Tongue (tissue), 3 donors: ENCODE measurements at places on chromosomes 4 and X.
A peak's percentile ranks its signal among the peaks of the same experiment; 100 is the strongest.

- no peak for DNase-seq
These were observed 47.9 kb downstream of the AWAT2 start for GRCh38 chrX:70001708-70002341.

DNA sequence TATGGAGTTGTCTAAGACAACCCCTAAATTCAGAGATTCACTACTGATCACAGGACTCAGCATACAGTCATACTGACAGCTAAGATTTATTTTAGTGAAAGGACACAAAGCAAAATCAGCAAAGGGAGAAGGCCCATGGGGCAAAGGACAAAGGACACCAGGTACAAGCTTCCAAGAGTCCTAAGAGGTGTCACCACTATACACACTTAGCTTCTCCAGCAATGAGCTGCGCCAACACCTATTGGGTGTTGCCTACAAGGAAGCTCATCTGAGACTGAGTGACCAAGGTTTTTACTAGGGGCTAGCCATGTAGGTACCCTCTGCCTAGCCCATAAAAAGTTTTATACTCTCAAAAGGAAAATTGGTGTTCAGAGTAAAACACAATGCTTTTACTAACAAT lies 55.4 kb upstream of the PABPC1L2A start:
- DNase-seq, result no peak

DNA sequence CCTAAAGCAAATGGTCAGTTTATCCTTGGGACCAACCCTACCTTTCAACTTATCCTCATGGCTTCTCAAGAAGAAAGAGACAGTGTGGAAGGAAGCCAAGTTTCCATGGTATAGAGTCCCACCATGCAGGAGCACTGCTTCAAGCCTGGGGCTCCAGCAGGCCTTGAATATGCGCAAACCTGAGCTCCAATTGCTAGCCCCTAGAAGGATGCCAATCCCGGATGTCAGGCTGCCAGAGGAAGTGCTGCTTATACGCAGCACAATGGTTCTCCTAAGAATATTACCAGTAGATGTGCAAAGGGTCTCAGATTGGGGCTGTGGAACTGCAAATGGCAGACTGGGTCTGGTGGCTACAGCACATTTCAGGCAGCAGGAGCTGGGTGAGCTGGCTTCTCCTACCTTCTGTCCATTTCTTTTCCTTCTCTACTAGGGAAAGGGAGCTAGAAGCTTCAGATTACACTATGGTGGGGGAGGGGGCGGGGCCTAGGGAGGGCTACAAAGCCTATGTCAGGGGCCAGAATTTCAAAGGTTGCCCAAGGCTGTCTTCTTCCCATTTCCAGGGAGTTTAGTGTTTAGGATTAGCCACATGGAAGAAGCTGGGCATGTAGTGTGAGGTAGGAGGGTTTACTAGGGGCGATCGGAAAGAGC lies 40.7 kb upstream of the CITED1 start:
- DNase-seq, result no peak

- DNase-seq, result no peak
These were observed 37.5 kb upstream of the FHDC1 start for GRCh38 chr4:152898606-152899005.

DNA sequence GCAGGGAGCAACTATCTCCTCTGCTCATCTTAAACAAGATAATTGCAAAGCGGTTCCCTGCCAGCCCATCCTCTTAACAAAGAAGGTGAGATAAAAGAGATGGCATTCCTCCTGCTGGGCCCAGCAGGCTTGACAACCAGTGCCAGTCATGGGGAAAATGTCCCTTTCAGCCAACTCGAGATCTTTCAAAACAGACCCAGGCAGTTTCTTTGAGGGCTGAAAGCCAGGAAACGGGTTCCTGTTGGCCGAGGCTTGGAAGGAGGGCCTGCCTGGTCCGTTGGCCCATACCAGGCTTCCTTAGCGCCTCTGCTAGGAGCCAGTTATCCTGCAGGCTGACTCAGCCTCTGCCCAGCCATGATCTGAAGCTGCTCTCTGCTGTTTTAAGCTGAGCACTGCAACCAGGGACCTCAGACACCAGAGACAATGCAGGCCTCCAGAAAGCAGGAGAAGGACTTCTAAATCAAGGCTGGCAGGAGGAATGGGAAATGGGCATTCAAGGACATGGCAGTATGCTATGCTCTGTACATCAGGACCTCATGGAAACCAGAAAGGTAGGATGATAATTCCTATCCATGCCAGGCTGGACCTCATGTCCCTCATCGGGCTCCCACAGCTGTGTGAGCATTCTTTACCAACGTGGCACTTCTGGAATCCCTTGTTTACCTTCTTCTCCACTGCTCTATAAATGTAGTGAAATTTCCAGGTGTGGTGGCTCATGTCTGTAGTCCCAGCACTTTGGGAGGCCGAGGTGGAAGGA lies 42.4 kb upstream of the SLC2A9 start:
- DNase-seq, result peak; percentile 69

GRCh38 chr4:67122029-67122428 lies 423.3 kb downstream of the CENPC start:
- no peak for DNase-seq

- peak; percentile 69 for DNase-seq
These were observed 3.5 kb downstream of the EPGN start for GRCh38 chr4:74311696-74312313.

DNA sequence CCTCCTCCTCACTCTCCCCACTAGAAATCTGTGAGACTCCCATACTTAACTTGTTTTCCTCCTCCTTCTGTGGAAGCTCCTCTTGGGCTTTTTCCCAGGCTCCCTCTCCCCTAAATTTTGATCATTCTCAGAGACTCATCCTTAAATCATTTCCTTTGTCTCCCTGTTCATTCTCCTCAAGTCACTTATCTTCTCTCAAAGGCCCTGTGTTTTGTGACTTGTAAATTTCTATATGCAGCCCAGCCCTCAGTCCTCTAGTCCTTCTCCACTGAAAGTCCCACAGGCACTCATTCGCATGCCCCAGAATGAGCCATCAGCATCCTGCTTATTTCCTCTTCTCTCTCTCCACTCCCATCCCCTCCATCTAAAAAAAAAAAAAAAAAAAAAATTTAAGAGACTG lies 171.8 kb downstream of the SOWAHB start:
- DNase-seq, result no peak

DNA sequence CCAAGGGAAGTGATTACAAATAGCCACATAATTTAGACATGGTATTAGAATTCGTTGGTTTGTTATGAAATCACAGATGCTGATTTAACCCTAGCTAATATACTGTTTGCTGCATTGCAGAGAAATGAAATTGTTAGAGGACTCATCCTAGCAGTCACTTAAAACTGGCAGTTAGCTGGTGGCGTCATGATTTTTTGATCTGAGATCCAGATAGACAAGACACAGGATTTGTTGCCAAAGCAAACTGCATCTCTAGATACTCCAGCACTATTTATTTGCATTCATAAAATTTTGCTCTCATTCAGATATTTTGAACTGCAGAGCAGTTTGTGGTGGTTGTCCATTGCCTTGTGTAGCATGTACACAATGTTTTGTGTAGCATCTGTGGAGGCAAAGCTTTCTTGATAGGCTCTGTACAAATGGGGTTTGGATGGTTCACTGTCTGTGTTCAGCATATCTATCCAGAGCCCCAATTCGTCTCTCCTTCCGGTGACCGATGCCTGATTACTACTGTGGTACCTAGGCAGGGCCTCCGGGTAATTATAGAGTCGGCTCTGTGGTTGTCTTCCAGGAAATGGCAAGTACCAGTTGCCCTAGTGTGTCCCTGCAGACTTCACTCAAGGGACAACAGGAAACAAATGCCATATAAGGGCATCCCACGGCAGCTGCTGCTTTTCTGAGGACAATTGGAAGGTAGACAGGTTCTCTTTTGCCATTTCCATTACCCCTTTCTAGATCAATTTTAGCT lies 30.1 kb upstream of the SPARCL1 start:
- DNase-seq, result peak; percentile 19

DNA sequence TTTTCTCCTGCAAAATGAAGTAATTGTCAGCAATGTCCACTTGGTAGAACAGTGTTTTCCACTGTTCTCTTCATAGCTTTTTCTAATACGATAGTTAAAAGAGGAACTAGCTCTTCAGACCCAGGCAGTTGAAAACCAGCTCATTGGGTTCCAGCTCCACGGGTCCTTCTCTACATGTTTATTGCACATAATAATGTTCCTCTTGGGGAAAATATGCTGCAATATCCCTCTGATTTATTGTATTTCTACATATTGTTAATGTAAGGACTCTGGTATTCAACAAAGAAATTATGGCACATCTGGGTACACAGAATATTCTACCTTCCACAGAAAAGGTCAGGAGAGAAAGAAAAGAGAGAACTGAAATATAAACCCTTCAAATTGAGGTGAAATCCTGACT lies 473.4 kb downstream of the TRIML1 start:
- DNase-seq, result no peak
